Anterior cingulate cortex (tissue), 58 donors: ENCODE measurements at places on chromosomes 13 and 19.

GRCh38 chr13:90201676-90202460 lies 1145.6 kb upstream of the MIR17HG start:
- DNase-seq = no peak

DNA sequence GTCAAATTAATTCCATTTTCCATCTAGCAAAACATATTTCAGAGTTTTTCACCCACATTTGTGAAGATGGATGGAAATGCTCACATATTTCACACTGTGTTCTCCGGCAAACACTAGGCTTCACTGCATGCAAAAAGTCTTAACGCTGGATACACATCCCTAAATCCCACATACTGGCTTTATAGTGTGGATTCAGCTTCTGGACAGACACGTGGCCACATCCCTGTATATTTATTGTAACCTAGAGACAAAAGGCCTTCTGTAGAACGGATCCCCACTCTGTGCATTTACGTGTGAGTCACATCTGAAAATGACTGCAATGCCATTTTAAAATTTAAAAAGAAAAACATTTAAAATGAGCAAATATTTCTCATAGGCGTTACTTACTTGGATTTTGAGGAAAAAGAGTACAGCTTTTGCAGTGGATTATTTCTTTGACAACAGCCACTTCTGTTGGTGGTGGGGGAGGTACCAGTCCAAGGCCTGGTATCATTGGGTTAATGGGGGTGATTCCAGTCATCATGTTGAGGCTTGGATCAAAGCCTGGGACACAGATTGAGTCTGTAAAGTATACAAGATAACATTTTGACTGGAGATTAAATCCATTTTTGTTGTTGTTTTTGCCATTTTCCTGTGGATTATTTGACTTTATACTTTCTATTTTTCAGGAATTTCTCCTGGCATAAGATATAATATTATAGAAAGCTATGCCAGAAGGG lies 337.7 kb downstream of the DNAJC15 start:
- DNase-seq = no peak

DNA sequence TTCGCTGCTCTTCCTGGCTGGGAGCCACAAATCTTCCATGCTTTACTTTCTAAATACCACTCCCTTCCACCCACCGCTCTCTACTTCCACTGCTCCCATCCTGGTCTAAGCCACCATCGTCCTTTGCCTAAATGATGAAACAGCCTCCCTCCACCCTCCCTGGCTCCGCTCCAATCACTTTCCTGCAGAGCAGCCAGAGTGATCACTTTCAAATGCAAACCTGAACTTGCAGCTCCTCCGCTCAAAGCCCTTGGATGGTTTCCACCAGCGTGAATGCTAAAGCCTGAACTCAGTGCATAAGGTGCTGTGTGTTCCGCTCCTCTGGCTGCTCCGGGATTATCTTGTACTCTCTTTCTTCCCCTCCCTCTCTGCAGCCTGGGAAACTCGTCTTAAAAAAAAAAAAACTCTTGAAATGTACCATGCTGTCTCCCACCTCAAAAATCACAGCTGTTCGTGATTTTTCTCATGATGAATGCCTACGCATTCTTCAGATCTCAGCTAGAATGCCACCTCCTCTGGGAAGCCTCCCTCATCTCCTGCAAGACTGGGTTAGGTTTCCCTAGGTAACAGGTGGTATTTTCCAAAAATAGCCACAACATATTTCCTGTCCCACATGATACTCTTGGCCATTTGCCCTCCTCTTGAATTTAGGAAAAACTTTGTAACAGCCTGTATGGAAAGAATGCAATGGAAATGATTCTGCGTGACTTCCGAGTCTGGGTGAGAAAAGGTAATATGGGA lies 3.7 kb upstream of the SIN3B start:
- DNase-seq = peak; percentile 25

- no peak for DNase-seq
Measured at GRCh38 chr19:50736338-50736737, 13.2 kb downstream of the CLEC11A start.

GRCh38 chr19:35291916-35292315 lies at the start of gene MAG:
Gene MAG (plus strand): TSS chr19:35292161. CDS start chr19:35295409, 3,248 bp downstream.
- DNase-seq = peak; percentile 96

DNA sequence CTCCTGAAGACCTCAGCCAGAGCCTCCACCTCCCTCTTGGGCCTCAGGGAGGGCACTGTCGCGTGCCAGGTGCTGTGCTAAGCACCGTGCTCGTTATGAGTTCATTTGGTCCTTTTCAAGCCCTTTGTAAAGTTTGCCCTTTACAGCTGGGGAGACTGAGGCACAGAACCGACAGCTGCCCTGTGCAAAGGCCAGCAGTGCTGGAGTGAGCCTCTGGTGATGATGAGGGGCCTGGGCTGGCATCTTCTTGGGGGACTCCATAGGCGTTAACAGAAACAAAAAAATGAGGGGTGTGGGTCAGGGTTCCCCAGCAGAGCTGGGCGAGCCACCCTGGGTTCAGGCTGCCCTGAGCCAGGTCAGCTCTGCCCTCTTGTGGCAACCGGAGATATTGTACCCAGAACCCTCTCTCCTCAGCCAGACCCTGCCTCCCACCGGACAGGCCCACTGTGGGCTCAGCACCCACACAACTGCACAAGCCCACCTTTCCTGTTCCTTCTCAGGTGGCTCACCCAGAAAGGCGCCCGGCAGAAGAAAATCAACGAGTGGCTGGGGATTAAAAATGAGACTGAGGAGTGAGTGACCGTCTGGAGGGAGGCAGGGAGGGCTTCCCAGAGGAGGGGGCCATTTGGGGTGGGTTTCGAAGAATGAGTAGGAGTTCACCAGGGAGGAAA lies 5.5 kb upstream of the IFI30 start:
- DNase-seq = peak; percentile 28

GRCh38 chr13:39881887-39882286 lies 226.4 kb downstream of the COG6 start:
- no peak for DNase-seq

GRCh38 chr13:63112799-63113395 lies 1697.2 kb upstream of the PCDH20 start:
- no peak for DNase-seq

DNA sequence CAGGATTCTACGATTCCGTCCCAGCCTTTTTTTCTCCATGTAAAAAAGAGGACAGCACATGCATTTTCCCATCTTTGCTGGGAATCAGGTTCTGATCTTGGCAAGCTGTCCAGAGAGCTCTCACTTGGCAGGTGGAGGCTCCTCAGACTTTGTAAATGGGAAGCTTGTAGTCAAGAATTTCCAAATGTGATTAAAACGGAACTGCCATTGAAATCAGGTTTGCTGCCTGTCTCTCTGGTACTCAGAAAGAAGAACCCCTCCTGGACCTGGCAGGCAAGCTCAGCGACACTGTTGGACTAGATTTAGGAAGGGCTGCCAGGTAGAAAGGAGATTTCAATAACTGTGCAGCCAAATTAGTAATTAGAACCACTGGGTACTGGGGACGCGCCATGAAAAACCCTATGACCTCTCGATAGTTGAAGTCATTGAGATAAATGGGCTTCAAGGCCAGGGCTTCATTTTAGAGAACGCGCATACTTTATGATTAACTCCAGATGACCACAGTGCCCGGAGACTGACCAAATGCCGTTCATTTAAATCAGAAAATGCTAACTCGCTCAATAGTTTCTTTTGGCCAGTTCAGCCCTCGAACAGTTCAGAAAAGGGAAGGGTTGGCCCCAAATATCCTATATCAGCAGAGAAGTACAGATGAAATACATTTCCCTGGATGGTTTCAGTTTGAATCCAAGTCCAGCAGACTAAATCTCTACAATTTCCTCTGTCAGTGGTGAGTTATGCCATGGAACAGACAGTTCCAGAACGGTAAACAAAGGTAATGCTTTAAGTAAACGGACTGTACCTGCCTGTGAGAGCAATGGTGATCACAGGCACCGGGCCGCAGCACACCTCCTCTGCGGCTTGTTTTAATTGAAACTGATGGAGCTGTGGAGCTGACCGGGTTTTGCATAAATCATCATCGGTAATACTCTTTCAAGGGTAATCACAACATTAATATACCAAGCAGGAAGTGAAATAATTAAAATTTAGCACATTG lies 517.4 kb downstream of the RFC3 start:
- DNase-seq = no peak

DNA sequence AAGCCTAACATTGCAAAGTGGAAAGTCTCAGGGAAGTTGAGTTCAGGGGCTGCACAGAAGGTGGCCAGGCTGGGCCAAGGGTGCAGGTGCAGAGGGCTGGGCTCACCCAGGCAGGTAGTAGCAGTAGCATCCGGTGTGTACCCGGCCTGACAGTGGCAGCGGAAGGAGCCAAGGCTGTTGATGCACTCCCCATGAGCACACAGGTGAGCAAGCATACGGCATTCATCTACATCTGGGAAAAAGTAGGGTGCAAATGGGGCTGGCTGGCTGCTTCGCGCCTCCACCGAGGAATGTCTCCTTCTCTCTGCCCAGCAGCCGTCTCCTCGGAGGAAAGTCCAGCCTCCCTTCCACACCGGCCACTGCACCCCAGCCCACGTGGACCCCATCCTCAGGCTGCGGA lies 30.6 kb downstream of the CCL25 start:
- DNase-seq = no peak

DNA sequence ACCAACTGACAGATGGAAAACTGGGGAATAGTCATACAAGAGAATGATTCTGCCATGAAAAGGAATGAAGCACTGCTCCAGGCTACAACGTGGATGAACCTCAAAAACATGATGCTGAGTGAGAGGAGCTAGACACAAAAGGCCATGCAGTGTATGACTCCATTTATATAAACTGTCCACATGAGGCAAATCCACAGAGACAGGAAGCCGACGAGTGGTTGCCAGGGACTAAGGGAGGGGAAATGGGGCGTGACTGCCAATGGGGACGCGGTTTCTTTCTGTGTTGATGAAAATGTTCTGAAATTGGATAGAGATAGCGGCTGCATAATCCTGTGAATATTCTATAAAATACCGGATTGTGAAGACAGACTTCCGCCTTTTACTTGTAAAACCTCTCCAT lies 10.2 kb downstream of the SMIM7 start:
- no peak for DNase-seq

GRCh38 chr19:16328824-16329482 lies 4.3 kb downstream of the KLF2 start:
- DNase-seq = no peak

GRCh38 chr13:20401531-20401930 lies 124.1 kb downstream of the CRYL1 start:
- DNase-seq = no peak

- no peak for DNase-seq
Measured at GRCh38 chr19:8611877-8612806, 1.6 kb upstream of the ADAMTS10 start.

DNA sequence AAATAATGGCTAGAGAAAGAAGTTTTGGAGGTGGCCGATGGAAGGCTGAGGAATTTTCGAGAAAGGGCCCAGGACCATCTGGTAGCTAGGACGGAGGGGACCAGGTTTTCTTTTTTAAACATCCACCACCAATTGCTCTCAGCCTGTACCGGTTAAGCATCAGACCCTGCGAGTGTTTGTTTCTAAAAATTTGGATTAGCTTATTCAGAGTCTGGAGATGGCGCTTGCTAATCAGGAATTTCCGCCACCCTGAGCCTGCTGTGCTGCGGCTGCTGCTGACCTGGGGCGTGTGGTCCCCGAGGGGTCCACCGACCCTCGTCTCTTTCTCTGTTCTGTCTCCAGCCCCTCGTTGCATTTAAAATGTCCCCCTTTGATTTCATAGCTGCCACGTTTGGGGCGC lies 2.0 kb downstream of the UHRF1 start:
- no peak for DNase-seq

DNA sequence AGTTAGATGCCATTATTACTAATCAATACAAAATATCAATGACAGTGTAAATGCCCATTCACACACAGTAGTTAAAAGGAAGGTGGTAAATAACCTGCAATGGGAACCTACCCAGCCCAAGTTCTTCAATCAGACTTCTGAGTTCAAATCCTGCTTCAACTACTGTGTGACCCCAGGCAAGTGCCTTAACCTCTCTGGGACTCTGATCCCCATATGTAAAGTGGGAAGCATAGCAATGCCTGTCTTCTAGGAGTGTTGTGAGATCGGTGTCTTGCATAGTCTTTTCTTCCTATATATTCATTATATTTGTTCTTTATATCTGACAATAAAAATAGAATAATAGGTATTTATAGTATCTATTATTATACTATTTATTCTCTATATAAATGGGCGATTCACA lies 6.9 kb downstream of the TIMM13 start:
- no peak for DNase-seq

- no peak for DNase-seq
Measured at GRCh38 chr13:44046428-44046827, 166.7 kb downstream of the LACC1 start.

- no peak for DNase-seq
Measured at GRCh38 chr19:48997972-48998371, 4.3 kb downstream of the RUVBL2 start.

- no peak for DNase-seq
Measured at GRCh38 chr13:59879281-59879680, 284.4 kb downstream of the DIAPH3 start.

GRCh38 chr19:10291554-10292205 lies 1.9 kb downstream of the ICAM5 start:
- no peak for DNase-seq

DNA sequence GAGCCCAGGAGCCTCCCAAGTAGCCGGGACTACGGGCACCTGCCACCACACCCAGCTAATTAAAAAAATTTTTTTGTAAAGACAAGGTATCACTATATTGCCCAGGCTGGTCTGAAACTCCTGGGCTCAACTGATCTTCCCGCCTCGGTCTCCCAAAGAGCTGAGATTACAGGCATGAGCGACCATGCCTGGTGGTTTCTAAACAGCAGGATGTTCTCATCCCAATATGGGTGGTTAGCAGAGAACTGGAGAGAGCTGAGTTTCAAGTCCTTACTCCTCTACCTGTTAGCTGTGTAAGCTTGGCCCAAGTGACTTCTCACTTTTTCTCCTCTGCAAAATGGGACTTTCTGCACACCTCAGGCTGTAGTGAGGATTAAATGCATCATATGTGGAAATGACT lies 8.0 kb downstream of the TMEM91 start:
- DNase-seq = no peak

DNA sequence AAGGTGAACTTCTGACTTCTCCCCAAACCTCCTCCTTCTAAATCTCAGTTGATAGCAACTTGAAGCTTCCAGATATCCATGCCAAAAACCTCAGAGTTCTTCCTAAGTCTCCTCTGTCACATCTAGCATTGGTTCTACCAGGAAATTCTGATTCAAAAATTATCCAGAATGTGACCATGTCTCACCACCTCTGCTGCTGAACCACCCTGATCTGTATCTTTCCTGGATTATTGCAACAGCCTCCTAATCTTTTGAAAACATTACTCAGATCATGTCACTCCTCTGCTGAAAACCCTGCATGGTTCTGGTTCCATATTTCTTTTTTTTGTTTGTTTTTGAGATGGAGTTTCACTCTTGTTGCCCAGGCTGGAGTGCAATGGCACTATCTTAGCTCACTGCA lies 78.7 kb upstream of the TNFSF11 start:
- DNase-seq = no peak

DNA sequence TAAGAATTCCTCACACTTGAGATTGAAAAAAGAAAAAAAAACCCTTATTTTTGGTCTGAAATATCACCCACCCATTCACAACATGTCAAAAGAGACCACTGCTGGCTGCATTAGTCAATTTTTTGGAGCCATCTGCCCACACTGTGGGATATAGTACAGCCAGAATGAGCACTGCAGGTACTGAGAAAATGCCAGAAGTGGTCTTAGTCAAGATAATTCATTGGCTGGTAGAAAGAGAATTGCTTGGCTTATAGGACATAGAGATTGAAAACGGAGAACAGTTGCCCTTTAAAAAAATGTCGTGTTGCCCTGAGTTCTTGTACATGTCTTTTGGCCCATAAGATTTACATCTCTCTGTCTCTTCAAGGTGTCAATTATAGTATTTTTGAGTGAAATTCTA lies 1899.5 kb downstream of the OLFM4 start:
- no peak for DNase-seq

- DNase-seq = no peak
Measured at GRCh38 chr19:30071871-30072270, 129.8 kb downstream of the URI1 start.

GRCh38 chr13:37995092-37995491 lies 125.5 kb upstream of the TRPC4 start:
- DNase-seq = no peak
